ENCODE measurements at places on chromosomes 2 and 18.

DNA sequence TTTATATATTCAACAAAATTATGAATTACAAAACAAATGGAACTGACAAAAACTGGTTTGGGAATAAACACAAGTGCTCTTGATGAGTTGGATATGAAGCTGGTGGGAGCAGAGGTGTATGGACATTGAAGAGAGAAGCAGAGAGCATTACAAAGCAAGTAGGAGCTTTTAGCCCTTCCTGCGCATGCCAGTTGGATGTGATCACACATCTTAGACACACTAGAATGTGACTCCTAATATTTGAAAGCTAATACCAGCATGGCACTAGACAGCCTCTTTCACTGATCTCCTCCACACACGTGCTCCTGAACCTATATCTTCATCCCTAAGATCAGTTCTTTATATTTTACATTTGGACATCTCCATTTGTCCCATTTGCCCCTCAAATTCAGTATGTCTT, 298.1 kb downstream of the MTX2 start:
- no peak for DNase-seq

DNA sequence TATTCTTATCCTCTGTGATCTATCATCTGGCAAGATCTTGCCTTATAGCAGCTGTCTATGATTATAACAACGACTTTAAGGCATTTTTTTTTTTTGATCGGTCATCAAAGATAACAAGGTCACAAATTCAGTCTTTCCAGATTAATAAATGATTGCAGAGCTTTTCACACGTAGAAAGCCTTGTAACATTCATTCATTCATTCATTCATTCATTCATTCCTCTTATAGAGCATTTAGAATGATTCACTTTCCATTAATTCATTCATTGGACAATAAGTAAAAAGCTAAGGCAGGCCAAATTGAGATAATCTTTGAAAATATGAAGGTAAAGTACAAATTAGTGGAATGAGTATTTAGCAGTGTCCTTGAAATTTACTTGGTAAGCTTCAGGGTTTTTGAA, 223.7 kb downstream of the NUP35 start:
- DNase-seq = no peak

DNA sequence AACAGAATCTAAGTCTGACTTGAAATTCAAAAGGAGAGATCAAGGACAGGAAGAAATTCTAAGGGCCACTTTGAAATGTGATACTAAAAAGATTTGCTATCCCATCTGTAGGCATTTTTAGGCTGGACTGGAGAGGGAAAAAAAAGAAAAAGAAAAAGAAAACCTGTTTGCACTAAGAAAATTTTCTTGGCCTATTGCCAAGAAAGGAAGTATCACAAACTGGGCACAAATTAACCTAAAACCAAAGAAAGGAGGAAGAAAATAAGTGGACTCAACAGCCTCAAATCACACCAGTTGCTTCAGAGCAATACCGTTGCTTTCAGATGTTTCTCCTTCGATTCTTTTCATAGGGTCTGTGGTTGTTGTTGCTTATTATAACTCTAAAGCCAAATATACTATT, 287.9 kb upstream of the VRK2 start:
- no peak for DNase-seq

GRCh38 chr2:71282493-71282892, 49.1 kb upstream of the ZNF638 start:
- peak; percentile 30 for DNase-seq

- DNase-seq = no peak
Observed at GRCh38 chr2:72917138-72917876, at the start of gene EMX1. TSS of gene EMX1 (plus strand) at chr2:72917519. CDS start at chr2:72917853, 334 bp downstream.

Measured in NAMALWA (cell line).